Activated T-cell treated with anti-CD3 and anti-CD28 coated beads, Interleukin-2, amount 50 U/mL, for 72 hours (primary cell): ENCODE measurements at places on chromosomes 5 and 9.

GRCh38 chr5:53575101-53575500 lies 14.7 kb downstream of the NDUFS4 start:
- no peak overlapping the region for H3K4me3 ChIP-seq
- no peaks in the 10 kb centered on the region for H3K36me3 ChIP-seq
- H3K27me3 ChIP-seq, result no peaks in the 10 kb centered on the region
- H3K27ac ChIP-seq, result no peak overlapping the region

GRCh38 chr5:170625221-170626165 lies 121.7 kb downstream of the KCNIP1 start:
- H3K4me3 ChIP-seq, result no peak overlapping the region
- H3K36me3 ChIP-seq, result no peaks in the 10 kb centered on the region
- H3K4me1 ChIP-seq, result no peaks in the 10 kb centered on the region

DNA sequence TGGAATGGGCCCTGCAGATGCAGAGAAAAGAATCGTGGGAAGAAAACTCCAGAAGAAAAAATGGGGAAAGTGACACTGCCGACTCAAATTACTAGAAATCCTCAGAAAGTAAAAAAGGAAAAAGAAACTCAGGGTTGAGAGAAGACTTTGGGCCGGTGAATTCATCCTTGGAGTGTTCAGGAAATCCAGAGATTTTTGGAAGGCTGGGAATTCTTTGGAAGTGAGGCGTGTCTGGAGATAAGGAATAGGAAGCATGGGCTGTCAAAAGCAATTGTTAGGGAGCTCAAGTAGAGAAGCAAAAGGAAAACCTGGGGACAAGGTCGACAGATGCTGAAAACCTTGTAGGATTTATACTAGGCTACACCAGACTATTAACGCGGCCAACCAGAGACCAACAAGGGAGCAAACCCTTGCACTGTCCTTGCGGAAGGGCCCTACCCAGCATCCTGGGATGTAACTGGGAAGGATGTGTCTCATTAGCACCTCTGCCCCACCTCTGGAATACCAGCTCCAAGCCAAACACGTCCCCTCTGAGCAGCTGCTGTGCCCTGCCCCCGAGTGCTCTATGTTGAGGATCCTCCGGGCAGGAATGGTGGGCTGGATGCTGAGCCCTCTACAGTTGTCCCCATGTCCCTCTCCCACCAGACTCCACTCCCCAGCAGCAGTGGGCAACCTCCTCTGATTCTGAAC lies 11.6 kb downstream of the DAB2IP start:
- H3K36me3 ChIP-seq, result no peaks in the 10 kb centered on the region
- no peak overlapping the region for H3K27ac ChIP-seq
- DNase-seq, result no peak
- H3K27me3 ChIP-seq, result peaks cover 38% of the 10 kb centered on the region

DNA sequence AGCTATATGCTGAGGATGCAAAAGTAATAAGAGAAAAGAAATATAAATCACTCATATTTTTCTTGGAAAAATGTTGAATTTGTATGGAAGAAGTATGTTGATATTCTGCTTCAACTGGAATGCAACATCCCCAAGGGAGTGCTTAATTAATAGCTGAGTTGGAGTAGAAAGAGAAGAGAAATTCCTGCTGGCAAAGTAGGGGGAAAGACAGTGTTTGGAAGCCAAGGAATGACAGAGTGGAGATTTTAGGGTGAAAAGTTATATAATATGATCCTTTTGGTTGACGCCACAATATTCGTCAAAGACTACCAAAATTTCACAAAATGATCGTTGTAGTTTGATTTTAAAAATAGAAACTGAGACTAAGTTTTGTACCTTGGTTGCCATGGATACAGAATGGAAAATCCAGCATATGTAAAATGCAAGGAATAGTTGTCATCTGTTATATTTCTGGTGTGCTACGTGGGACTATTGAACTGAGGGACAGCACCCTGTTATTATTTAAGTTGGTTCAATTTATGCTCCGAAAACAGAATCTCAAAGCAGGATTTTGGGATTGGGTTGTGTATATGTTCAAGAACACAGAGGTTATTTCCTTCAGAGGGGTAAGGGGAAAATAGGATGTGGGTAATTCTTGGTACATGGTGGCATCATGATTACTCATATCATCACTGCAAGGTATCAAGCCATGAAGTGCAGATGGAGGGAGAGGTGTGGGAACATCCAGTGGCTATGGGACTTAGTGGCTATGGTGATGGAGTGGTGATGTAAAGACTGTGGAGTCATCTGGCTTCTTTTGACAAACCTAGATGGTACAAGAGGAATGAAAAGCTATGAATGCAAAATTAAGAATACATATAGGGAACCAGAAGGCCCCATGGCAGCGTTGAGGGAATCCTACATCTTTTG lies 61.0 kb downstream of the SUB1 start:
- H3K4me3 ChIP-seq, result no peak overlapping the region
- no peaks in the 10 kb centered on the region for H3K36me3 ChIP-seq
- no peaks in the 10 kb centered on the region for H3K4me1 ChIP-seq
- H3K27me3 ChIP-seq, result no peaks in the 10 kb centered on the region
- H3K27ac ChIP-seq, result no peak overlapping the region

- no peaks in the 10 kb centered on the region for H3K4me1 ChIP-seq
- peaks cover 59% of the 10 kb centered on the region for H3K27me3 ChIP-seq
- peaks cover 2% of the 10 kb centered on the region for H3K36me3 ChIP-seq
- no peak overlapping the region for H3K4me3 ChIP-seq
Measured at GRCh38 chr9:7258688-7259396, 501.1 kb downstream of the KDM4C start.

DNA sequence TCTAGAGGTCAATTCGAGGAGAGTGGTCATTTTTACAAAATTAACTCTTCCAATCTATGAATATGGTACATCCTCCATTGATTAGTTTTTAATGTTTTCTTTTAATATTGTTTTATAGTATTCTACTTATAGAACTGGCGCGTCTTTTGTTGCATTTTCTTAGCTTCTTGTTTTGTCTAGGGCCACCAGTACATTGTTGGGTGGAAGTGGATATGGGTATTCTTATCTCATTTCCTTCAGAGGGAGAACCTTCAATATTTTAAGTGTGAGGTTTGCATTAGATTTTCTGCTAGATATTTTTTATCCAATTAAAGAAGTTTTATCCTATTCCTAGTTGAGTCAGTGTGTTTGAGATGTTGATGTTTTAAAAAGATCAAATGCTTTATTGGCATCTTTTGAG lies 69.8 kb downstream of the RPS23 start:
- no peak overlapping the region for H3K27ac ChIP-seq
- no peak overlapping the region for H3K4me3 ChIP-seq
- H3K36me3 ChIP-seq, result no peaks in the 10 kb centered on the region
- no peak for DNase-seq

DNA sequence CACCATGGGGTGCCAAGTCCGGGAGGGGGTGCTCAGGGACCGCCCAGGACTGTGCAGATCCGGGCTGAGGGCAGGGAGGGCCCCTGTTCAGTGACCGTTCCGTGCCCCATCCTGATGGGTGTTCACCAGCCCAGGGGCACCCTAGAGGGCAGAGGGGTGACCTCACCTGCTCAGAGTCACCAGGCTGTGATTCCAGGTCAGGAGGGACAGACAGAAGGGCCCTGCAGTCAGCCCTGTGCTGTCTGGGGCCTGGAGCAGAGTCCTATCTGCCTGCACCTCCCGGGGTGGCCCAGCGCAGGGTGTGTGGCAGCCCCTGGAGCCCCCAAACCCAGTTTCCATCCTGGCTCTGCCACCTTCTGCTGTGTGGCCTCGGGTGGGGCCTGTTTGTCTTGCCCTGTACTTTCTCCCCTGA lies 241.9 kb downstream of the PBX3 start:
- H3K27me3 ChIP-seq, result no peaks in the 10 kb centered on the region
- no peaks in the 10 kb centered on the region for H3K4me1 ChIP-seq
- H3K4me3 ChIP-seq, result no peak overlapping the region
- no peak overlapping the region for H3K27ac ChIP-seq

GRCh38 chr9:130058154-130058553 lies 4.4 kb downstream of the GPR107 start:
- no peak for DNase-seq
- H3K27me3 ChIP-seq, result no peaks in the 10 kb centered on the region
- H3K4me3 ChIP-seq, result no peak overlapping the region
- peaks cover 30% of the 10 kb centered on the region for H3K4me1 ChIP-seq
- peaks cover 8% of the 10 kb centered on the region for H3K36me3 ChIP-seq

DNA sequence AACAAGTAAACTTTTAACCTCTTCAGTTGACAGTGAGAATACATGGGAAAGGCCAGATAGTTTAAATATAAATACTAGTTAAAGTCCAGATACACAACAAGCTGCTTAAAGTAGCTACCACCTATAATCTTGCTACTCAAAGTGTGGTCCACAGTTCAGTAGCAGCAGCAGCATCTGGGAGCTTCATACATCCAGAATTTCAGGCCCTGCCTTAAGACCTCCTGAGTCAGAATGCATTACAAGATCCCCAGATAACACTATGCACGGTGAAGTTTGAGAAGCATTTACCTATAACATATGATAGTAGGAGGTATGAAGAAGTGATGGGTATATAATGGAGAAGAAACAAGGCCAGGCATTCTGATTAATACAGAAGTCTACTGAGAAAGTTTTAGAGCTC lies 244.5 kb downstream of the EFNA5 start:
- no peak for DNase-seq
- H3K27ac ChIP-seq, result no peak overlapping the region
- no peaks in the 10 kb centered on the region for H3K36me3 ChIP-seq
- peaks cover 18% of the 10 kb centered on the region for H3K27me3 ChIP-seq
- no peak overlapping the region for H3K4me3 ChIP-seq

DNA sequence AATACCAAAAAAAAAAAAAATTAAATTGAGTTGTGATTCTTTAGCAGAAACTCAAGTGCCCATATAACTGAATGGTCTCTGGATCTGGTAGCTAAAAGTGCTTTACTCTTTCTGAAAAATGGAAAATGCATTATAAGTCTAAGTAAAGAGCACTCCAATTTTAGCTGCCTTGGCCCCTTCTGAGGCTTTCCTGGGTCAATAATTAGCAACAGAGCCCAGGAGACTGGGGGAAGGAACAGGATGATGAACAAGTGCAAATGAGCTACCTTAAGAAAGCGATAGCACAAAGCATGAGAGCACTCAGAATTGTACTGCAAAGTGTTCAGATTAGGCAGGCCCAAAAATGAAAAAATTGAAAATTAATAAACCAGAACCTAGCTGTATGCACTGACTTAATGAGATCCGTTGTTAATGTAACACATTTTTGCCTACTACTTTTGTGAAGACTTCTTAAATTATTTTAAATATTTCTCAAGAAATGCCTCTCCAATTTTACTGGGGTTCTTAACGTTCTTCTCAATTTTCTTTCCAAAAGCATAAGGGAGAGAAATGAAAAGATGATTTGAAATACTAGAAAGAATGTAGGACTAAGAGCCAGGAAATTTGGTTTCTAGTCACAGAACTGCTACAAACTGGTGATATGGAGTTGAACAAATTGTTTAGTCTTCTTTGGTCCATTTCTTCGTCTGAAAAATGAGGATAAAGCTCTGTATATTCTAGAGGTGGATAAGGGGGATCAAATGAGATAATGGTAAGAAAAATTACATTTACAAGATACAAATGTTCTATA lies 566.1 kb downstream of the PDE4D start:
- no peak for DNase-seq
- H3K27ac ChIP-seq, result no peak overlapping the region
- H3K36me3 ChIP-seq, result no peaks in the 10 kb centered on the region
- no peak overlapping the region for H3K4me3 ChIP-seq
- H3K4me1 ChIP-seq, result no peaks in the 10 kb centered on the region

DNA sequence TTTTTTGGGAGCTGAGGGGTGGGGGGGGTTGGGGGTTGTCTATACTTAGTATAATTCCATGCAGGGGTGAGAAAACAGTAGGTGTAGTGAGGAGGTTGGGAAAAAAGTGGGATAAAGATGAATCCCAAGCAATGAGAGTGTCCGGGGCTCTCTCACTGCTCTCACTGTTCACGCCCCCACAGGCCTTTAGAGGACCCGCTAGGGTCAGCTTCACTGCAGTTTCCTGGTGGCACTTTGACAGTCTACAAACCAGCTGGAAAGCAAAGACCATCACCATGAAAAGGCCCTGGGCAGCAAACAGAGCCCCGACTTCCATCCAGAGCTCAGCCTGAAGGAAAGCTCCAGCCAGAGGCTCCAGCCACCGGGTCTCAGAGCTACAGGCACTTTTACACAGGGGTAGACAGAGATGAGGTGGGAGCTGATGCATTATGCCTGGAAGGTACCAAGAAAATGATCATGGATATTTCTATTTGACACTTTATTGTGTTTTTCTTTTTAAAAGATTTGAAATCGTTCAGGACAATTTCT lies 355.1 kb downstream of the ADAMTS6 start:
- H3K27ac ChIP-seq, result no peak overlapping the region
- H3K4me3 ChIP-seq, result no peak overlapping the region
- DNase-seq, result no peak
- H3K4me1 ChIP-seq, result no peaks in the 10 kb centered on the region

- DNase-seq, result no peak
- H3K27me3 ChIP-seq, result no peaks in the 10 kb centered on the region
- H3K4me1 ChIP-seq, result no peaks in the 10 kb centered on the region
- peaks cover 38% of the 10 kb centered on the region for H3K36me3 ChIP-seq
Measured at GRCh38 chr5:169686137-169686536, 49.1 kb downstream of the DOCK2 start.

- peak overlapping the region; percentile 78 for H3K27ac ChIP-seq
- H3K27me3 ChIP-seq, result no peaks in the 10 kb centered on the region
- H3K4me1 ChIP-seq, result peaks cover 95% of the 10 kb centered on the region
- peak overlapping the region; percentile 89 for H3K4me3 ChIP-seq
- DNase-seq, result no peak
Measured at GRCh38 chr9:113519426-113520108, 56.0 kb downstream of the RGS3 start.

- no peak overlapping the region for H3K4me3 ChIP-seq
- no peaks in the 10 kb centered on the region for H3K4me1 ChIP-seq
- H3K27ac ChIP-seq, result no peak overlapping the region
- H3K27me3 ChIP-seq, result no peaks in the 10 kb centered on the region
- H3K36me3 ChIP-seq, result no peaks in the 10 kb centered on the region
Measured at GRCh38 chr5:120362426-120362825, 101.7 kb upstream of the PRR16 start.

DNA sequence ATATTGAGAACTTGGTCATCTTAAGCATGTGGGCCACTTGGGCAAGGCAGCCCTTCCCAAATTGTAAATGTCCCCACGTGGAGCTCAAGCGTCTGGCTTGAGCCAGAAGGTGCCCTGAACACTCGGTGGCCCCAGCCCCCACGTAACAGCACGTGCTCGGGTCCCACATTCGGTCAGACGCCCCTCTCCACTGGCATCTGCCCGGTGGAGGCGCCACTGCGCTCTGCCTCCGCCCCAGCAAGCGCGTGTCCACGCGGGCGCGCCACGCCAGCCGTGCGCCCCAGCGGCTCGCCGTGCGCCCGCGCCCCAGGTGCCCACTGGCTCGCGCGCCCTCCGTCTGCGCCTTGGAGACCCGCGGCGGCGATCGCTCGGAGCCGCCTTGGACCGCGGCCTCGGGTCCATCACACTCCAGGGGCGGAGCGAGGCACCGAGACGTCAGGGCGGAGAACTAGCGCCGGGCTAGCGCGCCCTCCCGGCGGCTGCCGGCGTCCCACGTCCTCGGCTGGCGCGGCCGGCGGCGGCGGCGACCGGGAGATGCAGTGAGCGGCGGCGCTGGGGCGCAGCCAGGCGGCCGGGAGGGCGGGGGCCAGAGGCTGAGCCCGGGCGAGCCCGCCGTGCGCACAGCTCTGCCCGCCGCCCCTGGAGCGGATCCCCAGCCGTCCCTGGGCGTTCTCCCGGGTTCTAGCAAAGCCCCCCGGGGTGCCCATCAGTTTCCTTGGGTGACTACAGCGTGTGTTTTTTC lies at the start of gene PALM2AKAP2:
Gene PALM2AKAP2 (plus strand): TSS at position 488 of the 742 bp plus-strand sequence. CDS start 291 bp downstream, outside the sequence.
- H3K36me3 ChIP-seq, result no peaks in the 10 kb centered on the region
- peak; percentile 1 for DNase-seq
- no peak within 1 kb of the TSS for H3K27ac ChIP-seq
- no peaks in the 10 kb centered on the region for H3K4me1 ChIP-seq
- peak within 1 kb of the TSS; percentile 35 for H3K4me3 ChIP-seq
- peaks cover 57% of the 10 kb centered on the region for H3K27me3 ChIP-seq

GRCh38 chr5:175382171-175382570 lies 61.8 kb downstream of the DRD1 start:
- no peaks in the 10 kb centered on the region for H3K4me1 ChIP-seq
- peaks cover 44% of the 10 kb centered on the region for H3K27me3 ChIP-seq
- no peak overlapping the region for H3K27ac ChIP-seq
- H3K36me3 ChIP-seq, result no peaks in the 10 kb centered on the region
